ENCODE measurements at places on chromosomes 13 and 19.

- DNase-seq, result no peak
These were observed 1218.1 kb downstream of the SLITRK1 start for GRCh38 chr13:82664183-82664582.

- DNase-seq, result no peak
These were observed 1487.7 kb upstream of the SLC10A2 start for GRCh38 chr13:104553896-104554295.

DNA sequence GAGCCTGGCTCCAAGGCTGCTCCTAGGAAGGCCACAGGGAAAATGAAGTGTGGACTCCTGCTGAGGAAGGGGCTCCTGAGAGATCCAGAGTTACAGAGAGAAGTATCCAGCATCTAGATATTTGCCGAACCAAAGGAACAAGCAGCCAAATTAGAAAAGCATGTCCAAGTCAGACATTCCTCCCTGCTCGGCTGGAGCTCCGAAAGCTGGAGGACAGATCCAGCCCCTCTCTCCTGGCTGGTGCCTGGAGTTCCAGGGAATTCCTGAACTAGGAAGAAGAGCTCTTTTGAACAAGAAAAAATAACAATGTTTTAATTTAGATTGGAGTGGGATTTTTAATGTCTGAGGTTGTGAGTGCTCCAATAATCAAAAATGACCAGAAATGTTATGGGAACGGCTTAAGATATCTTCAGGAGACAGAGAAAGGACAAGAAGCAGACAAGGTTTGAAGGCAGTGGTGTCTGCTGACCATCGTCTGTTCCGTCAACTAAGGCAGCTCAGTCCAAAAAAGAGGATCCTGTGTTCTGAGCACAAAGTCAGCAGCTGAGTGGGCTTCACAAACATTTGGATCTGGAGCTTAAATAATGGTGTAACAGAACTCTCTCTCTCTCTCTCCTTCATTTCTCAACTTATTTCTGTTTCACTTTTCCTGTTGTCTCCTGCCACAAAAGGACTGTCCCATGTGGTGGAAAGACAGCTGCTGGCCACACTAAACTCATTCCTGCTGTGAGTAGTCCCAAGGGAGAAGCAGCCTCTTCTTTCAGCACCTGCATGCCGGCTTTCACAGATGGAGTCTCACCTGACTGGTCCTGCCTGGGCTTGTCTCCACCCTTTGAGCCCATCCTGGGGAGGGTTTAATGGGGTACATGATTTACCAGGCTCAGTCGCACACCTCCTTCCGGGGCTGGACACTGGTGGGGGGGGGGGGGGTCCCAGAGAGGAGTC is 31.5 kb upstream of the IRS2 start:
- no peak for DNase-seq

- no peak for DNase-seq
These were observed 54.0 kb downstream of the KCNRG start for GRCh38 chr13:50069261-50069660.

DNA sequence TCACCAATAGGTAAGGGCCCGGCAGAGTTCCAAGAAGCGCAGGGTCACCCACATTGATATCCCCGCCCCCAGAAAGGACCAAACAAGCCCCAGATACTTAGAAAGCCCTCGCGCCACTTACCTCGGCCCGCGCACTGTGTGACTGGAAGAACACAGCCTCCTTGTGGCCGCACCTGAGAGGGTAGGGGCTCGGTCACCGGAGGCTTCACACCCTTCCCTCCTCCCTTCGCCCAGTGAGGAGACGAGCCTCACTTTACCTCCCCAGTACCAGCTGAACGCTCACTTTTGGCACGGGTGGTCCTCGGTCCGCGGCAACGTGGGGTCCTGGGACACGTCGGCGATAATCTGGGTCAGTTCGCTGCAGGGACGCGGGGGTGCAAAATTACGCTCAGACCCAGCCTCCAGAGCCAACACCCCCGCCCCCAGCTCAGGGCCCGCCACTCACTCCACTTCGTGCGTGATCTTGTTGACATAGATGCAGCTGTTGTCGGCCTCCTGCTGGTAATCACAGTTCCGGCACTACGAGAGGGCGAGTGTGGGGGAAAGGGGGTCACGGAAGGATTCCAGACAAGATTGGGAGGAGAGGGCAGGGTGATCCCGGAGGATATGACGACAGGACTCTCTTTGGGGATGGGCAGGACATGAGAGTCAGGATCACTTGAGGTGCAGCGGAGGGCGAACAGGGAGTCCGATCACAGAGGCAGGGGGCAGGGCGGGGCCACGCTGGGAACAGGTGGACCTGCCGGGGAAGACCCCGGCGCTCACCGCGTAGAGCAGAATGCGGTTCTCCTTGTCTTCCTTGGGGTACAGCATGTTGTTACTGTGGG is 568 bp downstream of the POLR2I start:
- no peak for DNase-seq

DNA sequence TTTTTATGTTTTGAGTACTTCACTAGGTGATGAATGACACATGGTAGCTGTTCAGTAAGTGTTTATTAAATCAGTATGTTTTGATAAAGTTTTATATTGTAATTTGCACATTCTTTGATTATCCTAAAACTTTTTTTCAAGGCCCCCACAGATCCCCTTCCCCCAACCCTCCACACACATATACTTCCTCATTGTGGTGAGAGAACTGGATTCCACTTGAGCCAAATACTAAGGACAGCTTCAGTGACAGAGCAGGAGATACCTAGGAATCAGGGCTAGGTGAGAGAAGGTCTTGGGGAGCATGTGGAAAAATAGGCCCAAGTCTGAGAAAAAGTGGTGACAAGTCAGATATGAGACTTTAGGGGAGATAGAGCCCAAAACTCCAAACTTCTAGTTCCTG is 174.6 kb downstream of the TDRD3 start:
- DNase-seq, result no peak

- DNase-seq, result peak; percentile 100
These were observed 14.1 kb upstream of the AKAP8L start for GRCh38 chr19:15432629-15433518.

GRCh38 chr13:98535501-98536354 is 41.2 kb downstream of the STK24 start:
- DNase-seq, result no peak

DNA sequence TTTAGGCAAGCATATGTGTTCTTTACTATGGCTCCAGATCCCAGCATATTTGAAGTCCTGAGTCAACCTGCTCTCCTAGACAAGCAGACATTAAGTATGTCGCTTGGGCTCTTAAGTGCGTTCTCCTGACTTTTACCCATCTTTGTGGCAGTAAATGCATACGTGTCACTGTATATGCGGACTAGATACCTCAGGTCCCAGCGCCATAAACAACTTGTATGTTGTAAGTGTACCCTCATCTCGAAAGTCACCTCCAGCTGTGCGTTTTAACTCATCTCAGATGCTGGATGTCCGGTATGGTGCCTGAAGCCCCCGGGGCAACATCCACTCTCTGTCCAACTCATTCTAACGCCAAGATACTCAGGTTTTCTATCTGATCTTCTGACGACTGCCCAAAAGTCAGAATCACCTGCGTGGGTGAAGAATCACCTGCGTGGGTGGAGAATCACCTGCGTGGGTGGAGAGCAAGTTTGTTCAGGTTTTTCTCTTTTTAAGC is 1.7 kb downstream of the PTOV1 start:
- no peak for DNase-seq

DNA sequence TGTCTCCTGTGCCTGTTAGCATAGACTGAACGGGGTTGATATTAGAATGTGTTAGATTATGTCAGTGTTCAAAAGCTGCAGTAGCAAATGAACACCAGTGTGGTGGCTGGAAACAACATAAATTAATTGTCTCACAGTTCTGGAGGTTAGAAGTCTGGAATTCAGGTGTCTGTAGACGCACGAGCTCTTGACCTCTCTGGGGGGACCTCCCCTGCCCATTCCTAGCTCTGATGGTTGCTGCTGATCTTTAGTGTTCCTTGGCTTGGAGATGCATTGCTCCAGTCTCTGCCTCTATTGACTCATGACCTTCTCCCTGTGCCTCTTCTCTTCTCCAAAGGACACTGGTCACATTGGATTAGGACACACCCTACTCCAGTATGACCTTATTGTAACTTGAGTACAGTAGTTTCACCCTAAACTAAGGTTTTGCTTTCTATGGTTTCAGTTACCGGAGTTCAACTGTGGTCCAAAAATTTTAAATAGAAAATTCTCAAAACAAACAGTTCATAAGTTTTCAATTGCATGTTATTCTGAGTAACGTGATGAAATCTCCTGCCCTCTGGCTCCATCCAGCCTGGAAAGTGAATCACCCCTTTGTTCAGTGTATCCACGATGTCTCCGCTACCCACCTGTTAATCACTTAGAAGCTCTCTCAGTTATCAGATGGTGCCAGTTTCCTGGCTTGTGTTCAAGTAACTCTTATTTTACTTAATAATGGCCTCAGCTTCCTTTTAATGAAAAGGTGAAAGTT is 273.2 kb downstream of the MYO16 start:
- no peak for DNase-seq

- DNase-seq, result no peak
These were observed 24.1 kb downstream of the KLF5 start for GRCh38 chr13:73082895-73083294.

- no peak for DNase-seq
These were observed at the start of gene ZNF536 for GRCh38 chr19:30371960-30372824. Gene ZNF536, plus strand, starts transcription at chr19:30372384. Its CDS starts 71,179 bp downstream, at chr19:30443563.

- no peak for DNase-seq
These were observed 123.0 kb upstream of the KL start for GRCh38 chr13:32893176-32893575.

- no peak for DNase-seq
These were observed 793.9 kb upstream of the PCDH9 start for GRCh38 chr13:68023838-68024581.

DNA sequence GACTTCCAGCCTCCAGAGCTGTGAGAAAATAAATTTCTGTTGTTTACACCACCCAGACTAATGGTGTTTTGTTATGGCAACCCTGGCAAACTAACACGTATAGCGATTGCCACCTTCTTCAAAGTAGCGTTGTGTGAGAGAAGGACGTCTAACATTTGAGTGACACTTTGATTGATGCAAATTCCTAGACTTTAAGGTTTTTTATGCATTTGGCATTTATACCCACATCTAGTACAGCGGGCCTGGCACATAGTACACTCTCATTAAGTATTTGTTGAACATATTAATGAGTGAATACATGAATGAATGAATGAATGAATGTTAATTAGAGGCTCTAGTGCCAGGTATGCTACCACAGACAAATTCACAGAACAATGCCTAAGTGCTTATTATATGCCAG is 36.7 kb downstream of the POU4F1 start:
- no peak for DNase-seq

DNA sequence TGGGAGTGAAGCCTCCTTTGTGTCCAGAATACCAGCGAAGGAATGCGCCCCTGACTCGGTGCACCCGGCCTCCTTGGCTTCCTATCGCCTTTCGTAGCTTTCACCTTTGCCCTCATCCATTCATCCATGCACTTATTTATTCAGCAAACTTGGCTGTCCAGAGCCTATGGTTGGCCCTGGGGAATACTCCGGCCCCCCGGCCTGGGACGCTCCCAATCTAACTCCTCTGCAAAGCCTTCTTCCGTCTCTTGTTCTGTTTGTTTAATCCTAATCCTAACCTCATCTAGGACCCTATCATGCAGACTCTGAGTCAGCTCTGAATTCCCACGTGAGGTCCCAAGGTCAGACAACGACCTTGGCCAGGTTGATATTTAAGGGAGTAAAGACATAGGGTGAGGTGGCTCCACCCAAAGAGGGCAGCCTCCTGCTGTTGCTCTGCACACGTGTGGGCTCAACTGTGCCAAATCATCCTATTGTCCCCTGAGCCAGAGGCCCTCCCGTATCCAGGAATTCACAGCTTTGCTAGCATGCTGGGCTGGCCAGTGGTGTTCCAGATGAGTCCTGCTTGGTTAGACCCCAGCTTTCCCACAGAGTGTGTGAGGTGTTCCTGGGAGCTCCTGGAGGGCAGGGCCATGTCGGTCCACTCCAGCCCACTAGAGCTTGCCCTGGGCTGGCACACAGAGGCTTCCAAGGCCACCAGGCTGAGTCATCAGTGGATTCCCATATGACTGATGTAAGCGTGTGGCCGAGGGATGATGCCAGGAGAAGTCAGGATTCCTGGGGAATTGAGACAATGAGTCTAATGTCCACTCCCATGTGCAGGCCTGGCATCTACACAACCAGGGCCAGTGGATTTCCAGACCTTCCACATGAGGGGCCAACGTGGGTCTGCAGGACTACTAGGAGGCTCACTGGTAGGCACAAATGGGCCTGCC is 6.5 kb upstream of the CCNE1 start:
- no peak for DNase-seq

GRCh38 chr13:80336776-80337287 is 4.1 kb downstream of the SPRY2 start:
- no peak for DNase-seq

- no peak for DNase-seq
These were observed 62.0 kb downstream of the PARP4 start for GRCh38 chr13:24450530-24450929.

GRCh38 chr19:8486661-8487136 is 15.7 kb downstream of the PRAM1 start:
- DNase-seq, result no peak

Data from GM13977 (cell line).